Immature natural killer cell (primary cell): ENCODE measurements at places on chromosomes 2 and 18.

DNA sequence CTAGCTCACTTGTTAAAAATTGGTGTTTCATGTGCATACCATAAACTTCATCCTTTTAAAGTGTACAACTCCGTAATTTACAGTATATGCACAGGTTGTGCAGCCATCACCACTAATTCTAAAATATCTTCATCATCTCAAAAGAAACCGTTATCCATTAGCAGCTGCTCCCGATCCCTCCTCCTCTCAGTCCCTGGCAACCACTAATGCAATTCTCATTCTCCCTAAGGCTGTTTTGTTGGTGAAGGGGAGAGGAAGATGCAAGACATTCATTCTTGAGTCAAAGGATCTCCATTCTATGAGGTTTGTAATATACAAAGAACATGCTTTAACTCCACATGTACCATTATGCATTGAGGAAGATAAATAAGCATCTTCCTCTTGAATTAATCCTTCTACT, 48.6 kb downstream of the RNU4ATAC start:
- H3K4me1 ChIP-seq = peaks cover 71% of the 10 kb centered on the region
- no peaks in the 10 kb centered on the region for H3K36me3 ChIP-seq
- H3K27ac ChIP-seq = no peak overlapping the region
- H3K4me3 ChIP-seq = no peak overlapping the region
- no peak for DNase-seq

DNA sequence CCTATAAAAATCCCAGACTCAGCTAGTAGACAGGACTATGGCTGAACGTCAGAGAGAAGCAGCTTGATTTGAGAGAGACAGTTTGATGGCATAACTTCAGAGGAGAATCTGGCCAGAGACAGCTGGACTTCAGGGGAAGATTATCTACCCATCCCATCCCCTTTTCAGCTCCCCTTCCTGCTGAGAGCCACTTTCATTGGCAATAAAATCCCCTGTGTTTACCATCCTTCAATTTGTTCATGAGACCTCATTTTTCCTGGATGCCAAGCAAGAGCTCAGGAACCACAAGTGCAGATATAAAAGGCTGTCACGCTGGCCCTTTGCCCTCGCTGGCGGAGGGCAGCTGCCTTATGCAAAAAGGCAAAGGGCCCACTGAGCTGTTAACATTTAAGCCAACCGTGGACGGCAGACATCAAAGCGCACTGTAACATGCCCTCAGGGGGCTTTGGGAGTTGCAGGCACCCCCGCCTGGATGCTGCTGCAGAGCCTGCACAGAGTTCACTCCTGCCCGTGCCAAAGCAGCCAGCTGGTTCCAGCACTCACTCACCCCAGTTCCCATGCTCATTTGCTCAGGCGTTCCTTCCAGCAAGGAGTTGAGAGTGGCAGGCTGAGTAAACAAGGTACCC, 164.3 kb upstream of the PGAP1 start:
- peaks cover 30% of the 10 kb centered on the region for H3K36me3 ChIP-seq
- DNase-seq = no peak
- H3K27me3 ChIP-seq = peaks cover 10% of the 10 kb centered on the region

DNA sequence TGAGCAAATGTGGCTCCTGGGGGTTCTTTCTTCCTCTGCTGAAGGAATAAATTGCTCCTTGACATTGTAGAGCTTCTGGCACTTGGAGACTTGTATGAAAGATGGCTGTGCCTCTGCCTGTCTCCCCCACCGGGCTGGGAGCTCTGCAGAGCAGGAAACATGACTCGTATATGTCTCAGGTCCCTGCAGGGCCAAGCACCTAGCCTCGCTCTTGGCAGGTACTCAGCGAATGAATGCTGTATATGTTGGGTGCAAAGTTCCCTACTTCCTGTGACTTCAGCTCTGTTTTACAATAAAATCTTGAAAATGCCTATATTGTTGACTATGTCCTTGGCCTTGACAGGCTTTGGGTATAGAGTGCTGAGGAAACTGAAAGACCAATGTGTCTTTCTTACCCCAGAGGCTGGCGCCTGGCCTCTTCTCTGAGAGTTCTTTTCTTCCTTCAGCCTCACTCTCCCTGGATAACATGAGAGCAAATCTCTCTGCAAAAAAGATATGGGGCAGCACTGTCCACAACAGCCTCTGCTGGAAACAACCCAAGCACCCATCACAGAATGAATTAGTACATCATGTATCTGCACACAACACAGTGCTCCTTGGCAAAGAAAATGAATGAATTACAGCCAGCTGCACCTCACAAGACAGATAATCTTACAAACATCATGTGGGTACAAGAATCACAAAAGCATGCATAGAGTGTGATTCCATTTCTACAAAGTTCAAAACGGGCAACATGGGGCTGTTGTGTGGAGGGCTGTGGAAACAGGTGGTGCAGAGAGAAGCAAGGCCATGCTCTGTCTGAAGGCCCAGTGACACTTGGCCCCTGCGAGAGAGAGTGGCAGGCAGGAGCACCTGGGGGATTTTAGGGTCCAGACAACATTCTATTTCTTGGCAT, 6.6 kb downstream of the IL1RN start:
- no peak for DNase-seq
- H3K27ac ChIP-seq = no peak overlapping the region
- H3K36me3 ChIP-seq = no peaks in the 10 kb centered on the region
- no peaks in the 10 kb centered on the region for H3K27me3 ChIP-seq

- DNase-seq = no peak
- H3K27ac ChIP-seq = no peak overlapping the region
- no peaks in the 10 kb centered on the region for H3K4me1 ChIP-seq
- H3K4me3 ChIP-seq = no peak overlapping the region
- no peaks in the 10 kb centered on the region for H3K36me3 ChIP-seq
- H3K27me3 ChIP-seq = peaks cover 1% of the 10 kb centered on the region
Measured at GRCh38 chr18:60984510-60984909, 348.7 kb upstream of the CDH20 start.

GRCh38 chr2:150484006-150484405, 3.5 kb downstream of the RND3 start:
- H3K36me3 ChIP-seq = no peaks in the 10 kb centered on the region
- no peak for DNase-seq
- H3K27ac ChIP-seq = no peak overlapping the region
- no peaks in the 10 kb centered on the region for H3K4me1 ChIP-seq
- no peak overlapping the region for H3K4me3 ChIP-seq

- peaks cover 88% of the 10 kb centered on the region for H3K4me1 ChIP-seq
- H3K4me3 ChIP-seq = peak overlapping the region; percentile 72
- H3K27ac ChIP-seq = peak overlapping the region; percentile 91
- no peaks in the 10 kb centered on the region for H3K27me3 ChIP-seq
Measured at GRCh38 chr2:234278556-234279255, 218.2 kb downstream of the ARL4C start.

- H3K4me3 ChIP-seq = no peak overlapping the region
- no peak overlapping the region for H3K27ac ChIP-seq
- H3K27me3 ChIP-seq = peaks cover 1% of the 10 kb centered on the region
- no peaks in the 10 kb centered on the region for H3K4me1 ChIP-seq
Measured at GRCh38 chr2:6441800-6442199, 423.9 kb downstream of the CMPK2 start.

DNA sequence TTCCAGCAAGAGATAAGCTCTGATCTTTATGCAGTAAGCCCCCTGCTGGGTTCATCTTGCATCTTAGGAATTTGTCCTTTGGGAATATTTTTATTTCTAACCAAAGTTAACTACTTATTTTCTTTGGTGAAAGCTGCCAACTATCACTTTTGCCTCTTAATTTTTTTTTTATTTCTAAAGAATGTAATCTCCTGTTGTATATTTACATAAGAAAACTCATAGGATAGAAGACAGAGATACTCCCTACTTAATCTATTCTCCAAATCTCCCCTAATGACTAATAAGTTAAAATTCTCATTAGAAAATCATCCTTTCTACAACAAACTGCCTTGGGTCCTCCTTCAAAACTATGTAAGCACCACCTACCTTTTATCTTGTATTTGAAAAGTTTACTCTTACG, 612.2 kb upstream of the SLC39A10 start:
- H3K4me1 ChIP-seq = no peaks in the 10 kb centered on the region
- H3K27me3 ChIP-seq = no peaks in the 10 kb centered on the region
- H3K36me3 ChIP-seq = no peaks in the 10 kb centered on the region
- no peak for DNase-seq
- no peak overlapping the region for H3K27ac ChIP-seq

DNA sequence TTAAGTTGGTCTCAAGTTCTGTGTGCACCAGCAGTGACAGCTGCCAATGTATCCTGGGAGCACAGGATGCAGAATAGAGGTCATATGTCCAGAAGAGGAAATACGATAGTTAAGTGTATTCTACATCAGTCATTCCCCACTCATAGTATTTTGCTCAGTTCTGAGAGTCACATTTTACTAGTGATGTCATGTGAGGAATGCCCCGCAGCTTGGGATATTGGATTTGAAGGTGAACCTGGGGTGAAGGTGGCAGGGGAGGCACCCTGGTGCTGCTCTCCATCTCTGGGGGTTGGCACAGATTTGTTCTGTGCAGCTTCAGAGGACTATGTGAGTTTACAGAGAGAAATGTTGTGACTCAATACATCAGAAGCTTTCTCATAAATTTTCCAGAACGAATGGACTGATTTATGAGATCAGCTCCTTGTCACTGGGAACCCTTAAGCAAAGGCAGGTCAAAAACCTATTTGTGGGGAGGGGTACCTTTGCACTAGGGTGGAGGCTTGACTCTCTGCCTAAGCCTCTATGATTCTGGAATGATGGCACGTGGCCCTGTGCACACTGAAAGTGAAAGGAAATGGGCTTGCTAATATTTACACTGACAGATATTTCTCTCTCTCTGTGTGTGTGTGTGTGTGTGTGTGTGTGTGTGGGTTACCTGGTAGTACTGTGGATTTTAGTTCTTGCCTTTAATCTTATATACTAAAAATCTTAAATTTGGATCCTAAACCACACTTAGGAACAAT, 95.9 kb downstream of the NEB start:
- H3K4me1 ChIP-seq = peaks cover 72% of the 10 kb centered on the region
- peaks cover 4% of the 10 kb centered on the region for H3K27me3 ChIP-seq
- H3K36me3 ChIP-seq = peaks cover 13% of the 10 kb centered on the region
- peak overlapping the region; percentile 91 for H3K27ac ChIP-seq
- H3K4me3 ChIP-seq = peak overlapping the region; percentile 83

DNA sequence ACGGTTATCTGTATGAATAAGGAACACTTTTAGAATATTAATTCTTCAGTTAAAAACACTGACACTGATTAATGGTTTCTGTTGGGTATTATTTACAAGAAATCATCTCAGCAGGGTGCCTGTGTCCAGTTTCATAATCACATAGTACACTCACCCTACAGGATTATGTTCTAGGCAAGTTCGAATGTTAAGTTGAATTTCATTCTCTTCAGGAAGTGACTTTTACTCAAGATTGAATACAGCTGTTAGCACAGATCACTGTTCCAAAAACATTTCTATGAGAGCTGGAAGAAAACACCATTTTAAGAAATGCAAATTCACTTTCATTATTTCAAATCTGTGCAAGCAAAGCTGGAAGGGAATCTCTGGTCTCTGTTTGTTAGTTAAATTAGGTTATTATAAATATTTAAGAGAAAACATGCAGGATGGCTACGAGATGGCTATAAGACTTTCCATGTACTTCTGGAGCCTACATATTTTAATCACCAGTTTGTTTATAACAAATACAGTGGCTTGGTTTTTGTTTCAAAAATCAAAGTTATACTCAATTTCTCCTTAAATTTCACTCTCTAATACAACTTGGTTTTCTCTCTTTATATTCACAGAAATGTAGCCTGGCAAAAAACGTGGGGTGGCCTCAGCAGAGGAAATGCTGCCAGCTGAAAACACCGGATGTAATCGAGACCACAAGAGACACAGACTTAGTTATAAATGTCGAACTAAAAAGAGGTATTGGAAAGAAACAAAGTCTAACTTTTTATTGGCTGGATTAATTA, 65.8 kb downstream of the RBMS1 start:
- H3K27ac ChIP-seq = peak overlapping the region; percentile 87
- no peaks in the 10 kb centered on the region for H3K36me3 ChIP-seq
- peak overlapping the region; percentile 82 for H3K4me3 ChIP-seq
- peak; percentile 63 for DNase-seq
- H3K4me1 ChIP-seq = peaks cover 70% of the 10 kb centered on the region

- H3K36me3 ChIP-seq = peaks cover 4% of the 10 kb centered on the region
- peaks cover 11% of the 10 kb centered on the region for H3K27me3 ChIP-seq
- no peaks in the 10 kb centered on the region for H3K4me1 ChIP-seq
- DNase-seq = no peak
- H3K4me3 ChIP-seq = no peak overlapping the region
Measured at GRCh38 chr2:167832868-167833287, 414.5 kb downstream of the STK39 start.

- no peaks in the 10 kb centered on the region for H3K27me3 ChIP-seq
- H3K36me3 ChIP-seq = peaks cover 31% of the 10 kb centered on the region
- no peak for DNase-seq
- H3K4me1 ChIP-seq = peaks cover 42% of the 10 kb centered on the region
Measured at GRCh38 chr18:23462876-23463275, 9.8 kb downstream of the RIOK3 start.

DNA sequence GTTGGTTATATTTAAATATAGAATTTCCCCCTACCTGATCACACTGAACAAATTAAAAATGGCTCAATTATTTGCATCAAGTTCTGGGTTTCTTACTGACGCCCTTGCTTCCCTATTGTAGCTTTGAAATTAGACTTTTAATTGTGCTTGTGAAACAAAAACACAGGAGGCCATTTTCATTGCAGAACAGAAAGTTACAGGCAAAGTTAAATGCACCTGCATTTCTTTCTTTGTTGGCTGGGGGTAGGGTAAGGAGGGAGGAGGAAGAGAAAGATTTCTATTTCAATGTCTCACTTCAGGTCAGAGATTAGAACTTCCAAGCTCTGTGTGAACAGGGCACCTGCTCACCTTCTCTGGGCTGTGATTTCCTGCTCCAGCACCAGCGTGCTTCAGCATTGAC, 199.6 kb downstream of the BCL11A start:
- H3K27ac ChIP-seq = no peak overlapping the region
- DNase-seq = no peak
- peaks cover 14% of the 10 kb centered on the region for H3K4me1 ChIP-seq
- H3K4me3 ChIP-seq = no peak overlapping the region
- no peaks in the 10 kb centered on the region for H3K36me3 ChIP-seq

DNA sequence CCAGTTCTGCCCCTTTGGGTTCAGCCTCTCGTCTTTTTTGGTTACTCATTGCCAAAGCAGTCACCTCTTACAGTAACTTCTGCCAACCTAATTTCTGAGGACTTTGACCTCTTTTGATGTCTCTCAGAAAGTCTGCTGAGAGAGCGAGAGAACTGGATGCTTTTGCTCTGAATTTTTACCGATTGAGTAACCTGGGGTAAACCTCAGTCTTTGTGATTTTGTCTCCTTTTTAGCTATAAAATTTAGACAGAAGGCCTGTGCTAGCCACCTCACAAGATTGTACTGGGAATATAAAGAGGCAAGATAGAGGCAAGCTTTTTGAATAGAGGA, 34.8 kb upstream of the IL1R1 start:
- H3K4me1 ChIP-seq = peaks cover 12% of the 10 kb centered on the region
- peaks cover 18% of the 10 kb centered on the region for H3K27me3 ChIP-seq
- H3K36me3 ChIP-seq = no peaks in the 10 kb centered on the region
- no peak for DNase-seq
- no peak overlapping the region for H3K4me3 ChIP-seq
